ENCODE measurements at places on chromosomes 4 and X.

- DNase-seq, result no peak
These were observed 352.8 kb upstream of the ATOH1 start for GRCh38 chr4:93475730-93476129.

GRCh38 chrX:23554304-23554703 is 113.0 kb upstream of the PRDX4 start:
- DNase-seq, result peak; percentile 54

- no peak for DNase-seq
These were observed 282.7 kb downstream of the DKK2 start for GRCh38 chr4:106753426-106753825.

DNA sequence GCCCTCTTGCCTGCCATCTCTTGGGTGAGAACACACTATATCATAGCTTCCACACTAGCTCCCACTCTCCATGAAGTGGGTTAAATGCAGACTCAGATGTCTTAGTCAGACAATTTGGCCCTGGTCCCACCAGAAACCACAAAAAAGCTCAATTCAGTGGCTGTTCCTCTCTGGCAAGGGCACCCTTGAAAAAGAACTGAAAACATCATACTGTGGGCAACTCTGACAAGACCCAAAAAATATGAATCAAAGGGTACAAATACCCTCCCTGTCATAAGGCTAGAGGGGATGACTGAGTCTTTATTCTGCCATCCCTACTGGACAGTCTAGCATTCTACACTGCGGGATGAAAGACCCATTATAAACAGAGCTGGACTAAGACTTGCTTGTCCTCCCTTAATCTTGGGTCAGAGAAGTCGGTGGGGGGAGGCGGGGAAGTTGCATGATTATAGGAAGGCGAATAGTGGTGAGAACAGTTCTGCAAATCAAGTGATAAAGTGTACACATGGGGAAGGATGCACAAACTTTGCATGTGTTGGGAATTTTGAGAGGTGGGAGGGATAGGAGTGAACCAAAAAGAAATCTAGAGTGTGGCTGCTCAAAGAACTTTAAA is 172.1 kb downstream of the OPHN1 start:
- DNase-seq, result peak; percentile 10

GRCh38 chr4:174318829-174319764 is 35.4 kb downstream of the CEP44 start:
- peak; percentile 49 for DNase-seq
